ENCODE measurements at places on chromosomes 7 and 10.

- no peak for DNase-seq
These were observed 156.4 kb upstream of the FGFR2 start for GRCh38 chr10:121754666-121755065.

DNA sequence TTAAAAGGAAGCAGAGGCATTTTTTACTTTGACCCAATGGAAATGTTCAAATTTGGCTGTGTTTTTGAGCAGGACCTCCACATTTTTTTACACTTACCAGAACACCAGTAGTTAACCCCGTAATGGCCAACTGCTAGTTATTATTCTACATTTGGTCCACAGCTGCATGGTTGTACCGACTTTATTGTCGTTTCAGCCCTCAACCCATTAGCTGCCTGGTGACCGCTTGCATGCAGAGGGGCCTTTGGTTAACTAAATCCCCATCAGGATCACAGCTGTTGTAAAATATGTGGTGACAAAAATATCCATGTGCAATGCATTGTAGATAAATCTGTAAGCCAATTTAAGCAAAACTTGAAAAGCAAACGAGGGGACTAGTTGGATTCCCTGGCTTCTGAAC, 342.2 kb upstream of the MEOX2 start:
- no peak for DNase-seq

DNA sequence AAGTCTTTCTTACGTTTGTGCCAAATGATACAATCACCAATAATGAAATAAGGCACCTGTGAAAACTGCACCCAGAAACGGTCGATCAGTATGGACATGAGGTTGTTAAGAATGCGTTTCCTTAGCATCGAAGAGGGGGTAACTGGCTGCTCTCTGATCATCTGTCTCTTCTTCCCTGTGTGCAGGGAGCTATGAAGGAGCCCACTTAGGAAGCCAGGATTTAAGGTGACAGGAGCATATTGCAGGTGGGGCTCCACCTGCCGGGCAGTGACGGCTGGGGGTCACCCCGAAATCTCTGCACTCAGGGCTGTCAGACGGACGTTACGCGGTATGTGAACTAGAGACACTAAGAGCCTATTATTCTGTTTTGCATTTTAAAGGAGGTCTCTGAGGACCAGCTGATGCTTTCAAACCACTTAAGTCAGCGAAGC, 64.5 kb downstream of the CARD11 start:
- DNase-seq: no peak

DNA sequence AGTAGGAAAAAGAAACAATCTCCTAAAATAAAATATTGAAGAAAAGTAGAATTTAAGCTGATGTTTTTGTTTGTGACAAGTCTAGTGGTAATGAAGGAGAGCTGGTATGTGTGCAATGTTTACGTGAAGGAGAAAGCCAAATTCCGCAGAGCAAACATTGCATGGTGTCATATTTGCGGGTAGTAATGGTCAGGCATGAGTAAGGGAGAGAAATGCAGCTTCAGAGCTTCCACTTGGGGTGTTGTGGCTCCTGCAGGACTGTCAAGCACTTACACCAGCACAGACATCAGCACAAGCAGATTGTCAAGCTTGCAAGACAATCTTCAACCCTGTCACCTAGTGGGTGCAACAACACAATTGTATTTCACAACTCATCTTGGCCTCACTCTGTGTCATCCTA, 136.5 kb upstream of the ETV1 start:
- DNase-seq: no peak

DNA sequence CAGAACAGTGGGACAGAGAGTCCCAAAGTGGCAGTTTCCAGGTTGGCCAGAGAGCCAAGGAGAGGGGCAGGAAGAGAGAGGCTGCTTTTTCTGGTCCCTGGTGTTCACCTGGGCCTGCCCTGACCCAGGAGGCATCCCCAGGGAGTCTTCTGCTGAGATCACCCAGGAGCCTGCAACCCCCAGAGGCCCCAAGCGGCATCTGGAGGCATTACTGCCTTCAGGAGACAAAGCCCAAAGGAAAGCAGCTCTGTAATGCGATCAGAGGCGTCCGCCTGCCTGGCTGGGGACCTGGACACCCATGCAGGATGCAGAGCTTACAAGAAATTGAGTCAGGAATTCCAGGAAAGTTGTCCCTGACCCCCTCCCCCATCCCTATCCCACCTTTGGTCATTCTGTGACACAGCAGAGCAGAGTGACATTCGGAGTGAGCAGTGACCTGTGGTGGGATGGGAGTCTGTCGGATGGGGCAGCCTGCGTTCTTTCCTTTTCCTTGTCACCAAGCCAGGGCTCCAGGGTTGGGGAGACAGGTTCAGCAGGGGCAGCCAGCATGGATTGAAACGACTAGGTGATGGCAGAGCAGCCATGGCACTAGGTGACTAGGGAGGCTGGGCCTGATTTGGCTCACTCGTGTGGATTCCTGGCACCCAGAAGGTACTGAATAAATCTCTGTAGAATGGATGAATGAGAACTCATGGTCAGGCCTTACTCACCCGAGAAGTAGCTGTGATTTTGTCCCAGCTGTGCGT, 10.4 kb downstream of the UNC5B start:
- DNase-seq: no peak
